Stimulated activated CD8-positive, alpha-beta memory T cell treated with anti-CD3 and anti-CD28 coated beads, Interleukin-15, amount 100 ng/mL, for 48 hours (primary cell): ENCODE measurements at places on chromosomes 12 and 14.

- no peak for DNase-seq
Measured at GRCh38 chr12:118743896-118744700, 237.2 kb upstream of the SRRM4 start.

DNA sequence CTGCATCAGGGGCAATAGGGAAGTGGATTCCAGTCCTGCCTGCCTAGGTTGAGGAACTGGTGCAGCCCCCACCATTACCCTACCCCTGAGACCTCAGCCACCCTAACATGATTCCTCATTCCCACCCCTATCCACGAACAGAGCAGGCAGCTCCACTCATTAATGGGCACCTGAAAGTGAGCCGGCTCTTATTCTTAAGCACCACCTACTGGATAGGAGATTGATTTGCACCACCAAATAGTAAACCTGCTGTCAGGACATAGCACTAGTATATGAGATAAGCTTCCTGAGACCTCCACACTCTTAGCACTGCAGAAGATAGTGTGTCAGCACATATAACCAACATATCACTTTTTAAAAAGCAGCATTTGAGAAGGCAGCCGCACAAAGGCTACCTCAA lies 573.2 kb downstream of the SOX5 start:
- no peak for DNase-seq

DNA sequence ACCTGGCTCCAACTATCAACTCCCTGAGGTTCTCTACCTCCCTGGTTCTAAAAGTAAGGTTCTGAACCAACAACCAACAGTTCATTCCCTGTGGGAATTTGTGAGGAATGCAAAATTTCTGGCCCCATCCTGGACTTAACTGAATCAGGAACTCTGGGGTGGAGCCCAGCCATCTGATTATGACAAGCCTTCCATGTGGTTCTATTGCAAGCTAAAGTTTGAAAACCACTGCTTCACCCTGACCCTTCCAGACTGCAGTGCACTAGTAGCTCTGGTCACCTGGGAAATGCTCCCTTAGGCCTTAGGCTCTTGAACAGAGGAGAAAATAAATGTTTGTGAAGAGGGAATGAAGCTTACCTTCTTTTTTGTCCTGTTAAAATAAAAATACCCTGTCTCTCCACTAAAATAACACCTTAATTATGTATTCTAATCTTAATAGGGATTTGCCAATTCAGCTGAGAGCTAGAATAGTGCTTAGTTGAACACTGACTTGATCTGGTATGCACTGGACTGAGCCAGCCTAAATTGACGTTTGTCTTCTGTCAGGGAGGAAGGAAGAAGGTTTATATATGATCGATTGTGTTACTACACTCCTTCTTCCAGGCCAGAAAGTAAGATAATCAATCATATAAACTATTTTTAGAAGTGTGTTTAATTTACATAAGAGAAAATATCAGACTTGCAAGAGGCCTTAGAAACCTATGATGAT lies 39.1 kb upstream of the DDHD1 start:
- DNase-seq, result no peak

DNA sequence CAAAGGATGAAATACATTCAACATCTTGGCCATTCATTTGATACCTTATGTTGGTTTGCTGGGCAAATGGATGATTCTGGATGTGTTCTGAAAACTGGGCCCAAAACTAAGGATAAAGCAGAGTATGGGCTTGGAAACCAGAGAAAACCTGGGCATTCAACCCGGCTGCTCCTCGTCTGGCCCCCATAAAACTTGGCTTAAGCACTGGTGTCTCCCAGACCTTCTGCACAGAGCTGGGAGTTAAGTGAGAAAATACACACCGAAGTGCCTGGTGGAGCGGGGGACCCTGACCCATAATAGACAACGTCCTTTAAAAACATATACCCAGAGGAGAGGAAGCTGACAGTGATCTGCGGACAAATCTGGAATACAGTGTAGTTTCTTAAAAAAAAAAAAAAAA lies 112.5 kb downstream of the FOXN3 start:
- no peak for DNase-seq

- DNase-seq, result no peak
Measured at GRCh38 chr12:28051516-28052354, 79.2 kb upstream of the PTHLH start.

DNA sequence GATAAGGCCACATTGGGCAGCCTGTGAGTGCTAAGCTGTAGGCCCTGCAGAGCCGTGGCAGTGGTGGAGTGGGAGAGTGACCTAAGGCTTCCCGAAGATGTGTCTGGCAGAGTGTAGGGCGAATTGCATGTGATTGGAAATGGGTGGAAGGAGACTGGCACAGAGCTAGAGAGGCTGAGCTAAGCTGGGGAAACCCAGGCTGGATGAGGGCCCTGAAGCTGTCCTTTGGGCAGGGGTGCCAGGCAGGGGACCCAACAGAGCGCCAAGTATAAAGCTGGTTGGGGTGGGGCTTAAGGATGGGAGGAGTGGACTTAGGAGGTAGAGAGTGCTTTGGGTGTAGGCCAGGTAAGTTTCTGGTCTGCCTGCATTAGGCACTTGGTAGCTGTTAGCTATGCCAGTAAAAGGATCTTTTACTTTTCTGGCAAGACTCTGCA lies 47.9 kb downstream of the WDR20 start:
- DNase-seq, result no peak

GRCh38 chr14:48568688-48569087 lies 893.3 kb upstream of the MDGA2 start:
- no peak for DNase-seq

DNA sequence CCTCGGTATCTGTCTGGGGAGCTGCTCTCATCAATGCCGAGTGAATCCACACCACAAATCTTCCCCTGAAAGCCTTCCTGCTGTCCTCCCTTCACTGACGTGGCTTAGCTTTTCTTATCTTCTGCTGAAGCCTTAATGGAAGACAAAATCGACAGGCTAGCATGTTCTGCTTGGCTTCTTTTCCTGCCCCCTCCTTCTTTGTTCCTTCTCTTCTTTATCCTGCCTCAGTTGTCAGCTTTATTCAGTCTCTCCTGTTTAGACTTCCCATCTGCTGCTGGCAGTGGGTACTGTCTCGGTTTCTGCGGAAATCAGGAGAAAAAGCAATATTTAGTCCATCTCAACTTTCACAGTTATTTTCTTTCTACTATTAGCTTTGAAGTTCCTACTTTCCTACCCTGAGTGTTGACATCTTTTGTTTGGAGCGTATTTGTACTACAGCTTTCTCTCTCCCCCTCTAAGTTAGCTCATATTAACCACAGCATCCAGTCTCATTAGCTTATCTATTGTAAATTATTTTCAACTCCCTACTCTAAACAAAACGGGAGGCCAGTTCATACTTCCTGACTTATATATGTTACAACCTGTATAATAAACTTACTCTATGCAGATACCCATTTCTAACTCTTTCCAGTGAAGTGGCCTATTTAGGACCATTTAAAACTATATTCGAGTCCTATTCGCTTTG lies 226.0 kb downstream of the DACT1 start:
- no peak for DNase-seq

DNA sequence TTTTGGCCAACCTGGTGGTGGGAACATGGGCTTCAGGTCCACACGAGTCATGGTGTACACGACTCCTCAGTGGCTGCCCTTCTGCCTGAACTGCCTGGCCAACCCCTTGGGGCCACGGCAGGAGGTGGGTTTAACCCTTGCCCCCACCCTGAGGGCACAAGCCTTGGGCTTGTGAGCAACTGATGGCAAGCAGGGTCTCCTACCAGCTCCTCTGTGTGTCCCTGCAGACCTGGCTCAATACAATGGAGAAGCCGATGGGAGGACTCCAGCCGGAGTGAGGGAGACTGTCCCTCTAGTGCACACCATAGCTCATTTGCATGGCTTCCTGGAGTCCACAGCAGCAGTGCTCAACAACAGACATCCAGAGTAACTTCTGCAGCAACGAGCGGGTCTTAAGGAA lies 28.0 kb downstream of the JAG2 start:
- no peak for DNase-seq

DNA sequence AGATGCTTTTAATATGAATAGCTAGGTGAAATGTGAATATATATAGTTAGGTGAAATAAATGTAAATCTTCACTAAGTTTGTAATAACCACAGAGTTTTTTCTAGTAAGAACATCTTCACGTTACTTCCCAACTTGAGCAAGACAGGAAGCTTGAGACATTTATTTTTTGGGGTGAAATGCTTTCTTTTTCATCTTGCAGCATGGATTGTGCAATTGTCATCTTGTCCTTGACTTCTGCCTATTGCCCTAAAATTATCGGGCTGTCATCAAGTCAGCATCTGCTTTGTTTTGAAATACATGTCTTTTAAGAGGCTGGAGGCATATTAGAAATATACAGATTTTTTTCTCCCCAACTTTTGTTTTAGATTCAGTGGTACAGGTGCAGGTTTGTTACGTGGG lies 433.9 kb downstream of the PCNX1 start:
- DNase-seq, result no peak

GRCh38 chr12:106123551-106124081 lies 15.1 kb downstream of the NUAK1 start:
- no peak for DNase-seq

DNA sequence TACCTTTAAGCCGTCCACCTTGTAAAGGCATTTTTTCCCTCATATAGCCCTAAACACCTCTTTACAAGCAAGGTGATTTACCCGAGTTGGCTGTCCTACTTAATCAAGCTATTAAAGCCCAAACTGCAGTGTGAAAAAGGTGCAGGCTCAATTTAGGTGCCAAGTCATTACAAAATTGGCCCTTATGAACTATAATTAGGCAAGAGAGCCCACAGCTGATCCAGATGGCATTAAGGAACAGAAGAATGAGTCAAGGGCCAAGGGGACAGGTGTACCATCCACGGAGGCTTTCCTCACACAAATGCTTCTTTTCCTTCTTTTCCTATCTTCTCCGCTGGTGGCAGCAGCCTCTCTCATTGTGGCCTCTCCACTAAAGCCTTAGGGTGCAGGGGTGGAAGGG lies 90.5 kb downstream of the TTC8 start:
- no peak for DNase-seq

GRCh38 chr14:96997996-96998395 lies 200.8 kb downstream of the VRK1 start:
- no peak for DNase-seq

- no peak for DNase-seq
Measured at GRCh38 chr12:9604287-9604686, 3.4 kb downstream of the KLRB1 start.

DNA sequence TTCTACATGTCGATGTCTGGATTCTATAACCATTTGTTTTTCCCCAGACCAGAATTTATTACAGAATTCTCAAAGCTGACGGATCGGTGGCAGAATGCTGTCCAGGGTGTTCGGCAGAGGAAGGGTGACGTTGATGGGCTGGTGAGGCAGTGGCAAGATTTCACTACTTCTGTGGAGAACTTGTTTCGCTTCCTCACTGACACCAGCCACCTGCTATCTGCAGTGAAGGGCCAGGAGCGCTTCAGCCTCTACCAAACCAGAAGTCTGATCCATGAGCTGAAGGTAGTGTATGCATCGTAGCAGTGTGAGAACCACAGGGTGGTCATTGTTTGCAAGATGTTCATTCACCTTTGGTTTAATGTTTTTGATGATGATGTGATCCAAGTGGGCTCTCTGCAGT lies 124.0 kb downstream of the ESR2 start:
- no peak for DNase-seq

- no peak for DNase-seq
Measured at GRCh38 chr12:42807766-42808165, 218.2 kb upstream of the PRICKLE1 start.

DNA sequence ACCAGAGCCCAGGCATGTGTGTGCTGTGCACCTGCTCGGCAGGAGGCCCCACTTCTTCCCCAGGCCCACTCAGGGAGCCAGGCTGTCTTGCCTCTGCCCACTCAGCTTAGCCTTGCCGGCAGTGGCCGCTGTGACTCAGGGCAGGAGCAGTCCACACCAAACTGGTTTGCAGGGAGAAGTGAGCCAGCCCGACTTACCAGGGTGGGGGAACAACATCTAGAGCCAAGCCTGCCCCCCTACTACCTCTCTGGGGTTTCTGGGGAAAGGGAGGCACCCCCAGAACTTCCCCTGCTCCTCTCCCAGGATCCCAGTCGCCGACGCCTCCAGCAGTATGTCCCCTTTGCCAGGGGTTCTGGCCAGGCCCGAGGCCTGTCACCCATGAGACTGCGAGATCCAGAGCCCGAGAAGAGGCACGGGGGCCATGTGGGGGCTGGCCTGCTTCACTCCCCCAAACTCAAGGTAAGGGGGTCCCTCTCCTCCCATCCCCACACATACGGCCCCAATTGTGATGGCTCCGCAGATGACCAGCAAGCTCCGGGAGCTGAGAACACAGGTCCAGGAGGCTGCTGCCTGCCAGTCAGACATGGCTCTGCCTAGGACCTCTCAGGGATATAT lies 3.0 kb downstream of the PLEKHG6 start:
- DNase-seq, result no peak

- DNase-seq, result no peak
Measured at GRCh38 chr12:47828008-47828975, 8.6 kb upstream of the HDAC7 start.

DNA sequence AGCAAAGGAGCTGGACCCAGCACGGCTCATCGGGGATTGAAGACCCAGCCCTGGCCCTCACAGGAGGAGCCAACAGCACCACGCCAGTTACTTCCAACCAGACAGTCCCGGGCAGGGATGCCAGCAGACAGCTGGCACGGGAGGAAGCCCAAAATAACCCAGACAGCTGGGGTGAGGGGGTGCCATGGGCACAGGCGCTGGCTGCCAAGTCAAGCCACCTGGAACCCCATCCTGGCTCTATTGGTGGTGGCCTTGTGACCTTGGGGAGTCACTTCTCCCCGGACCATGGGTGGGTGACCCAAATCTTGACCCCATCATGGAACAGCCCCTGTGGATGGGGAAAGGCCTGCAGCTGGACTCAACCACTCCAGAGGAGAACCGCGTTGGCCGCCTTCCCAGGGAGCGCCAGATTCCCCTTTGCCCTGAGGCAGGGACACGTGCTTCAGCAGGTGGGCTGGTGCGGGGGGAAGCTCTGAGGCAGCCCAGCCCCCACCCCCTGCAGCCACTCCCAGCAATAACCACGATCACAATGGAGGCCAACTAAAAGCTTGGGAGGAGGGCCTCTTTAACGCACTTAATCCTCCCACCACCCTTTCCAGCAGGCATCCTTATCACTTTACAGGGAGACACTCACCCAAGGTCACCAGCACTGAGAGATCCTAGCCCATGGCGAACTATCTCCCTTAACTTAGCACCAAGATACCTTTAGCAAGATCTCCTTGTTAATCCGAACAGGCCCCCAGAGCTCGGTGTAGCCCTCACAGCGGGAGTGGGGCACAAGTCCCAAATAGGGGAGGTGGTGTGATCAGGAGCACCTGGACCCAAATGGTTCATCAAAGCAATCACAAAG lies 4.7 kb upstream of the RHOF start:
- DNase-seq, result no peak
